ENCODE measurements at places on chromosomes 5 and 9.

DNA sequence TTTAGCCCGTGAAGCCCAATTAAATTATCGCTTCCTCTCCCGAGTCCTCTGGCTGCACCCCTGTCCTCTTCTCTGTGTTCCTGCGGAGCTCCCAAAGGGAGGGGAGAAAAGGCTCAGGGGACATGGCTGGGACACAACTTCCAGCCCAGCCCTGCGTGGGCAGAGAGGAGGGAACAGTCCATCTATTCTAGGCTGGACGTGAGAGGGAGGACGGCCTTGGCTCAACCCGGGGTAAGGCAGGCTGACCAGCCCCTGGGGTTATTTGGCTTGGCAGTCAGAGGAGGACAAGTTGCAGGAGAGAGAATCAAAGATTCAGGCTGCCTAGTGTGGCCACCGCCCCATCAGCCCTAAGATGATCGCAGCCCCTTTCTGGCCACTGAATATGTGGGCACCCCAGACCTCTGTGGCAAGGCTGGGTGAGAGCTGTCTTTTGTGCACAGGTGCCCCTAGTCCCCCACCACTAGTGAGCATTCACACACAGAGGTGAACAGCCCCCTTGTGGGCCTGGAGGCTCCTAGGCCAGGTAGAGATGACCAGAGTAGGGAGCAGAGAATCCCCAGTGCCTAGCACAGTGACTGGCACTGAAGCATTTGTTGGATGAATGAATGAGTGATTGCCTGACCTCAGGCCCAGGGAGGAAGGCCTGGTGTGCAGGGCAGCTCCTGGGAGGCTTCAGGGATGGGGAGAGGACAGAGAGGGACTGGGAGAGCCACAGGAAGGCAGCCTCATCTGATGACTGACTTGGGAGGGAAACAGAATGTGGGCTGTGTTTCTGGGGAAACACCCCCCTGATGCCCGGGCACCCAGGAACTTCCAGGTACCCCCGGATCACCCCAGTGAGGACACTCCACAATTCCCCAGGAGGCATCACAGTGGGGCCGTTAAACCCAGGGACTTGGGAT is 133.9 kb downstream of the C9orf50 start:
- no peak for DNase-seq

DNA sequence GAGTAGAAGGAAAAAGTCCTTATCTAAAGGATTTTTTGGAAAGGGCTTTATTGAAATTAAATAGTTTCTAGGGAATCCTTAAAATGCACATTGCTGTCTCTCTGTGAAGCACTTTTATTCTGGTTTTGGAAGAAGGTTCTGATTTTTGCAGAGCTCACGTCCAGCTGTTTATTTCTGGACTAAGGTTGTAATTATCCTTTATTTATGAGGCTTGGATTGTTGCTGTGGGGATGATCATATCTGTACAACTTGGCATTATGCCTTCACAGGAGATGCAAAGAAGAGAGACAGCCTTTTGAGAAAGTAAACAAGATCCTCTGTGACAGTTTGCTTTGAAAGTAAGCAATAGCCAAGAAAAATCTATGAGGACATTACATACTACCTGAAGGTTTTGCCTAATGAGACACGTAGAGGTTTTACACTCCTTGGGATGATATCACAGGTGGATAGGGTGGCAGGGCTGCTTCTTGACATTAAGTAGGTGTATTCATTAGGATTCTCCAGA is 14.6 kb downstream of the SMARCA2 start:
- DNase-seq, result no peak

DNA sequence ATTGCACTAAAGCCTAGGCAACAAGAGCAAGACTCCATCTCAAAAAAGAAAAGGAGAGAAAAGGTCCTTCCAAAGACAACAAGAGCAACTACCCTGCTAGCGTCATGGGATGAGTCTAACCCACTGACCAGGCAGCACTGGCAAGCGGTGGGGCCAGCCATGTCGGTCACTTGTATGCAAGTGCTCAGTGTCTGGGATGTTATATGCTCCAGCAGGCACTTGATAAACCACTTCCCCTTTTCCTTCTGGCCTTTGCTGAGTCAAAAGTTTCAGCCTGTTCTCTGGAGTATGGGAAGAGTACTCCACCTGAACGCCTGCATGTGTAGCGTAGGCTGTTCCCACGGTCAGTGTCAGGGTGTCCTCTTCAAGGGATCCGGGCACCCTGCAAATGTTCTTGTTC is 9.2 kb upstream of the MXD3 start:
- no peak for DNase-seq

- no peak for DNase-seq
These were observed 110.9 kb downstream of the GRIA1 start for GRCh38 chr5:153601377-153601776.

DNA sequence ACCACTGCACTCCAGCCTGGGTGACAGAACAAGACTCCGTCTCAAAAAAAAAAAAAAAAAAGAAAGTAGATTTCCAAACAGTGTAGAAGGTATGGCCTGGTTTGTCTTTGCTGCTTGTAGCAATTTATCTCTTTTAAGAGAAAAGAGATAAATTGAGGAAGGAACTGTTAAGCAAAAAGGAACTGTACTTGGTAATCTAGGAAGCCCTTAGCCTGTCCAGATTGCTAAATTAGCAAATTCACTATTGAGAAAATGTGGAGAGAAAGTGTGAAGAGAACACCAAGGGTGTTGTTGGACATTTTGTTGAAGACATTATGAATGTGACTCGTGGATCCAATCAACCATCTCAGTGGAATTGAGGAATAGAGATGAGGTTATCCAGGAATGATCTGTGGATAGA is 13.0 kb upstream of the SUSD3 start:
- DNase-seq, result no peak

DNA sequence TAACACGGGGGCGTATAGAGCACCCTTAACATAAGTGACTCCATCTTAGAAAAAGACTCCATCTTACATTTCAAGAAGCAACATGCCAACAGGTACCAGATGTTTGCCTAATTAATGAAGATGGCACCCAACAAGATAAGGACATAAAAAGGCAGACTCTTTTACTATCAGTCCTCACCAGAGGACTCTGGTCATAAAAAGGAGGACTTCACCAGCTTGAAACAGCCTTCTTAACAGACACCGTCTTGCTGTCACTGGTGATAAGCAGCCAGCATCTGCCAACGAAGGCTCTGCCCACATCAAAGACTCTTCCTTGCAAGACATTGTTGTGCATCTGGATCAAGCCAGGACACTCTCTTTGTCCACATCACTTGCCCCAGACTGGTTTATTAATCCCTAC is 80.3 kb downstream of the S1PR3 start:
- no peak for DNase-seq

DNA sequence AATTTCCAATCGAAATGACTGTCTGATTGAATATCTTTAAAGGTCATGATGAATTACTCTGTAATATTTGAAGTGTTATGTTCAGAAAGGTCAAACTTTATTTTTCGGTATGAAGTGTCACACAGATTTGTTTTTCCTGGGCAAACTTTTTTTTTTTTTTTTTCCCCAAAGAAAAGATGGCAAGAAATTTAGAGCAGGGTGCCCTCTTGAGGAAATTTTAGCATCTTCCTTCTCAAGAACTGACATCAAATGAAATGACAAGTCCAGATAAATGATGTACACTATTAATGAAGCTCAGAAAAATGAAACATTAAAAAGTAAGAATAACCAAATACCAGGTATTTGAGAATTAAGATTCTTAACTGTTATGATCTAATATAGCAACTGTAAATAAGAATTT is 123.6 kb downstream of the INVS start:
- no peak for DNase-seq

- no peak for DNase-seq
These were observed 129.4 kb upstream of the GPR151 start for GRCh38 chr5:146645342-146645741.

DNA sequence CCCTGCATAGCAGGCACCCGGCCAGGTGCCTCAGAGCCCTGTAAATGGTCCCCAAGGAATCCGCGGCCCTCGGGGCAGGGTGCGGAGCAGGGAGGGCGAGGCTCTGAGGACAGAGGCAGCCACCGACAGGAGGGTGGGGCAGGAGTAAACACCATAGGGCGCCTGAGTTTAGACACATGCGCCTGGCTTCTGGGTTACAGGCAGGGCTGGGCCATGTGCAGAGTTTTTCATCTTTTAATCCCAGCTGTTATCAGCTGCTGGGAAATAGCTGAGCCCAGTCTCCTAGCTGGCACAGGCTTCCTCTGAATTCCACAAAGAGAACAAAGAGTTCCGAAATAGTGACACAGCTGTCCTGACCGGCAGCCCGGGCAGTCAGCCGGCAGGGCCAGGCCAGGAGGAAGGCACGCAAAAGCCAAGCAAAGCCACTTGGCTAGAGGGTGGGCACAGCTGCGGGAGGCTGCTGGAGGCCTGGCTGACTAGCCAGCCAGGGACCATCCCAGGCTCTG is 98.9 kb upstream of the PHYKPL start:
- no peak for DNase-seq

GRCh38 chr9:105670775-105671174 is 8.5 kb downstream of the TAL2 start:
- DNase-seq, result no peak

- no peak for DNase-seq
These were observed 12.7 kb downstream of the CCDC180 start for GRCh38 chr9:97320080-97320642.

DNA sequence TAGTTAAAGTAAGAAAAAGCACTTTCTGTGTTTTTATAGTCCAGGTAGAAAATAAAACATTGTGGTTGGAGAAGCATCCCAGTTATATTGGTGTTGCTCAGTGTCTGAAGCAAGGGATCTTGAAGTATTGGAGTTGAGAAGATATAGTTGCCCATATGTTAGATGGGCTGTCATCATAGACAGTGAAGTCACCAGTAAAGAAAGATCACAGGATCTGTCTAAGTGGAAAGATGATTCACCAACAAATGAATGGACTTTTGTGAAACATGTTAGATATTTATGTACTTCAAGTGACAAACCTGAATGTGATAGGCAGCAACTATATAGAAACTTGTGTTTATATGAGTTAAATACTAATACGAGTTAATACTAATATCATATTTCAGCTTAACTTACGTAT is 11.7 kb downstream of the OGN start:
- DNase-seq, result no peak

- DNase-seq, result no peak
These were observed 66.1 kb downstream of the HAPLN1 start for GRCh38 chr5:83654427-83654994.

GRCh38 chr9:110935829-110936228 is 102.4 kb downstream of the LPAR1 start:
- DNase-seq, result no peak

DNA sequence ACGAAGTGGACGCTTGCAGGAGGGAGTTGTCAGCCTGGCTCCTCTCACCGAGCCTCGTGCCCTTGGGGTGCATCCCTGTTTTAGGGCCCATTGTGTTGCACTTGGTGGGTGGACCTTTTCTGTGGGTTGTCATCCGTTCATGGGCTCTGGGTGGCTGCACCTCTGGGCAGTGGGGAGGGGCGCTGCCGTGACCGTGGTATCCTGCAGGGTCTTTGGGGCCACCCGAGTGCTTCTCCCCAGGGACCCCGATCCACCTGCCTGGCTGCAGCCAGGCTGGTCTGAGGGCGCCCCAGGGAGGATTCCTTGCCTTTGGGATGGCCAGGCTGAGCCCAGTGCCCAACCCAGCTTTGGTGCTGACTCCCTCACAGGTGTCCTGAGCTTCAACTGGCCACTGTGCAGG is 41.0 kb upstream of the UBAC1 start:
- DNase-seq, result no peak
